ENCODE measurements at places on chromosomes 16 and 17. TPM values are rescaled to one million over a fixed set of nuclear protein-coding genes. Genes with fewer than 3 reads are reported as not detected.

- peak; percentile 92 for DNase-seq
Measured at GRCh38 chr16:34078691-34079090, 619.3 kb downstream of the TP53TG3F start.

DNA sequence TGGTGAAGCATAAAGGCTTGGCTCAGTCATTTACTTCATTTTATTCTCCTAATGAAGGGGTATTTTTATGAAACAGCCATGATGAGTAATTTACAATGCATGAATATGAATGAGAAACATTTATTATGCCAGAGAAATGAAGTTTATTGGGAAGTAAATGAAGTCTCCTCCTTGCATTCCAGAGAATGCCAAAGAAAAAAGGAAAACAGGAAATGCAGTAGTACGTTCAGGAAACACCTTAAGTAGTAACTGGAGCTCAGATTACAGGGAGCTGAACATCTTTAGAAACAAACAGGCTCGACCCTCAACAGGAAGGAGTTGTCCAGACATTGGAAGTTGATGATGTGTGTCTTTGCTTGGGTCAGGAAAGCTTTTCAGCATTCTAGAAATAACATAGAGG is 4.6 kb downstream of the KRT34 start:
- peak; percentile 33 for DNase-seq

- no peak for DNase-seq
Measured at GRCh38 chr17:8542599-8543502, 87.7 kb downstream of the MYH10 start.

GRCh38 chr17:65170839-65171238 is 33.7 kb downstream of the RGS9 start:
- DNase-seq: peak; percentile 88

Gene CDH1
- not detected for total RNA-seq

Gene AOC2
- 1.6 TPM for total RNA-seq

Data from endothelial cell of umbilical vein (primary cell).